Smooth muscle cell of the umbilical artery (primary cell): ENCODE measurements at places on chromosomes 2 and 18. TPM values are rescaled to one million over a fixed set of nuclear protein-coding genes. Genes with fewer than 3 reads are reported as not detected.

REG1B gene
- not detected in 2 replicates for total RNA-seq

SGPP2 gene
- total RNA-seq: not detected in 2 replicates

PCARE gene
- not detected in 2 replicates for total RNA-seq

HOXD12 gene
- not detected in 2 replicates for total RNA-seq

METAP1D gene
- 5.3 and 7.2 TPM in 2 replicates for total RNA-seq

CD302 gene
- total RNA-seq: 2.4 and 3.0 TPM in 2 replicates

CELF4 gene
- not detected in 2 replicates for total RNA-seq

ATP6V1B1 gene
- total RNA-seq: 0.89 and 1.8 TPM in 2 replicates

RGPD6 gene
- 38.1 and 38.9 TPM in 2 replicates for total RNA-seq

ZSWIM2 gene
- total RNA-seq: not detected in 2 replicates

C1QL2 gene
- not detected in 2 replicates for total RNA-seq

HOXD13 gene
- total RNA-seq: 2.2 and 2.4 TPM in 2 replicates

IDH1 gene
- total RNA-seq: 228 and 311 TPM in 2 replicates

HSPE1 gene
- 107 and 118 TPM in 2 replicates for total RNA-seq

CXCR4 gene
- 0.30 and 0.74 TPM in 2 replicates for total RNA-seq

COMMD1 gene
- 34.3 and 47.5 TPM in 2 replicates for total RNA-seq
